Activated CD4-positive, alpha-beta T cell treated with anti-CD3 and anti-CD28 coated beads for 36 hours (primary cell): ENCODE measurements at places on chromosomes 13 and 19.
A peak's percentile ranks its signal among the peaks of the same experiment; 100 is the strongest.

- H3K27me3 ChIP-seq = peaks cover 9% of the 10 kb centered on the region
- no peaks in the 10 kb centered on the region for H3K36me3 ChIP-seq
- no peaks in the 10 kb centered on the region for H3K4me1 ChIP-seq
- no peak for DNase-seq
Measured at GRCh38 chr13:97135883-97136282, 86.2 kb upstream of the MBNL2 start.

DNA sequence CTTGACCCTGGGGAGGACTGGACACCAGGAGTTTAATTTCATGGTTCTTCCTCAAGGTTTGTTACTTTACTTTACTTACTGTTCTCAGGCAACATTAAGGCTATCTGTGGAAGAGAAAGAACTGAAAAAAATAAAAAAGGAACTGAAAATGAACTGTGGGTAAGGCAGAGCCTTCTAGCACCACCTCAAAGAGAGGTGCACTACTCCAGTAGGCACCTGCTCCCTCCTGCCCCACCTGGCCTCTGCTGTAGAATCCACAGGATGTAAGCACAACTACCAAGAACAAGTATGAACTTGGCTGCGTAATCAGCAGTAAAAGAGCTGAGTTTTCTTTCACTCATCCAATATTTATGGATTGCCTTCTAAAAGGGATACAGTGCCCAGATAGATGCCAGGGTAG is 12.2 kb downstream of the ZNF112 start:
- H3K36me3 ChIP-seq = no peaks in the 10 kb centered on the region
- DNase-seq = no peak
- H3K4me3 ChIP-seq = no peak overlapping the region
- no peaks in the 10 kb centered on the region for H3K4me1 ChIP-seq
- H3K27me3 ChIP-seq = no peaks in the 10 kb centered on the region

- no peak for DNase-seq
- H3K4me1 ChIP-seq = no peaks in the 10 kb centered on the region
- no peak overlapping the region for H3K27ac ChIP-seq
- H3K27me3 ChIP-seq = no peaks in the 10 kb centered on the region
- H3K36me3 ChIP-seq = no peaks in the 10 kb centered on the region
Measured at GRCh38 chr13:37690361-37690760, 91.8 kb upstream of the POSTN start.

GRCh38 chr19:934865-935479 is 9.1 kb downstream of the ARID3A start:
- H3K27ac ChIP-seq = no peak overlapping the region
- no peak for DNase-seq
- no peak overlapping the region for H3K4me3 ChIP-seq
- H3K36me3 ChIP-seq = peaks cover 6% of the 10 kb centered on the region
- no peaks in the 10 kb centered on the region for H3K27me3 ChIP-seq

DNA sequence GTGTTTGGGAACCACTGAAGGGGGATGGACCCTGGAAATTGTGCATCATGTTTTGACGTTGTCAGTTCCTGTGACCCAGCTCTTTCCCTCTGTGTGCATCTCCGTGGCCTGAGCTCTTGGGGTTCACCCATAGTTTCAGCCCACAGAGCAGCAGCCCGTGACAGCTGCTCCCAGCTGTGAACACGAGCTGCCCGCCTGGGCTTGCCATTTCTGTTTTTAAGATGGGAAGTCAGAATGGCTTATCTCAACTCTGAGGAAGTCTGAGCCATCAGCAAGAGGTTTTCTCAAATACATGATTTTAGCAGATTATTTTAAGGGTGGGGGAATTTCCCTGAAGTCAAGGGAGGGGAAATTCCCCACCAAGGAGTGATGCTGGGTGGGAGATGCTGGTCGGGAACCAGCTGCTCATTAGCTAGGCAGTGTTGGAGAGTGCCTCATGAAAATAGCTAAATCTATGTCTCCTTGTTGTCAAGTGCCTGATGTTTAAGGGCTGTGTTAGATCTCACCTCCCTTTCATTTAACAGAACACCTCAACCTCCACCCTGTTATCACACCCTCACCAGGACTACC is 34.8 kb upstream of the C1QTNF9 start:
- H3K36me3 ChIP-seq = peaks cover 43% of the 10 kb centered on the region
- H3K4me1 ChIP-seq = peaks cover 87% of the 10 kb centered on the region
- peak overlapping the region; percentile 97 for H3K27ac ChIP-seq
- no peaks in the 10 kb centered on the region for H3K27me3 ChIP-seq
- peak overlapping the region; percentile 87 for H3K4me3 ChIP-seq

DNA sequence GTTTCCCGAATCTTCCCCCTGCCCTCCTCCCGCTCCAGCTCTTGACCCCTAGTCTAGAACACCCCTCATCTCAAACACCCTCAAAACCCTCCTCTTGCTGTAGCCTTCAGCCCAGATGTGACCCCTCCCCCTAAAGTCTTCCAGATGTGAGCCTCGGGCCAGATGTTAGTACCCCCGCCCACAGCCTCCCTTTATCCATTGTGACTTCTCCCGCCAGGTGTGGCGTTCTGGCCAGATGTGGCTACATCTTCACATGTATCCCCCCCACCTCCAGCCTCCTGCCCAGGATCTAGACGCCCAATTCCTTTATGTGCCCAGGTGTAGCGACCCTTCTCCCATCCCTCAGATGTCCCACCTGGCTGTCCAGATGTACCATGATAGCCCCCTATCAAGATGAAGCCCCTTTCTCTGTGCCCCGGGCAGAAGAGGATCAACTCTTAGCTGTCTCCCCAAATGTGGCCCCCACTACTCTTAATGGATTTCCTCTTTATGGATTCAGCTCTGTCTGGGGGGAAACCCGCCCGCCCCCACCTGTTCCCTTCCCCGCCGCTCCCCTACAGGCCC is 517 bp upstream of the LTBP4 start:
- H3K27me3 ChIP-seq = peaks cover 34% of the 10 kb centered on the region
- peaks cover 60% of the 10 kb centered on the region for H3K4me1 ChIP-seq
- H3K36me3 ChIP-seq = no peaks in the 10 kb centered on the region
- H3K4me3 ChIP-seq = peak overlapping the region; percentile 43

GRCh38 chr19:33818411-33818810 is 21.7 kb downstream of the KCTD15 start:
- no peak for DNase-seq
- no peaks in the 10 kb centered on the region for H3K36me3 ChIP-seq
- H3K27ac ChIP-seq = no peak overlapping the region
- no peaks in the 10 kb centered on the region for H3K27me3 ChIP-seq
- H3K4me1 ChIP-seq = peaks cover 17% of the 10 kb centered on the region

- no peak for DNase-seq
- no peaks in the 10 kb centered on the region for H3K27me3 ChIP-seq
Measured at GRCh38 chr13:63501702-63502101, 2086.1 kb upstream of the PCDH20 start.

DNA sequence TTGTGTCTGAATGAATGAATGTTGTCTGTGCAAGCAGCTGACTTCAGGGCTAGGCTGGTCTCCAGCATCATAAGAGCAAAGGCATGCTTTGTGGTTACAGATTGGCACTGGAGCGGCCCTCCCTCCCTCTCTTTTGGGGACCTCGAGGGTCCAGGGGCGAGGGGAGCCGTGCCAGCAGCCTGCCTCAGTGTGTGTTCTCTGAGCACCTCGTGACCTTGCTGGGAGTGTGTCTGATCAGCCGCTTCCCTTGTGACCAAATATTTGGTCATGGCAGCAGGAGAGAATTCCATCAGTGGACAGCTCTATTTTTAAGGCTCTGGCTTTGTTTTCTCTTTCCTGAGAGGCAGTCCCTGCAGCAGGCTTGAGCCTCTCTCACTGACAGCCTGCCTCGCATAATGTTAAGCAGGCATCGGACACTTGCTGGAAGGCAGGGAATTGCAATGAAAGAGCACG is 329.7 kb downstream of the UQCRFS1 start:
- H3K4me3 ChIP-seq = no peak overlapping the region
- no peak for DNase-seq
- H3K4me1 ChIP-seq = no peaks in the 10 kb centered on the region
- H3K27ac ChIP-seq = no peak overlapping the region
- H3K27me3 ChIP-seq = peaks cover 8% of the 10 kb centered on the region
